ENCODE measurements at places on chromosomes 4 and X. TPM values are rescaled to one million over a fixed set of nuclear protein-coding genes. Genes with fewer than 3 reads are reported as not detected.

- no peak for DNase-seq
Observed at GRCh38 chr4:79177388-79177787, 148.5 kb downstream of the NAA11 start.

- DNase-seq = peak; percentile 98
Observed at GRCh38 chr4:39527296-39528060, at the start of gene UGDH. Gene UGDH (minus strand): TSS chr4:39527439. CDS start chr4:39521512, 5,927 bp downstream.

The CC2D2A gene
- 12.2 TPM for total RNA-seq

The SRPX2 gene
- 39.8 TPM for total RNA-seq

The RTL9 gene
- 0.02 TPM for total RNA-seq

The DMRTC1 gene
- total RNA-seq = not detected

DNA sequence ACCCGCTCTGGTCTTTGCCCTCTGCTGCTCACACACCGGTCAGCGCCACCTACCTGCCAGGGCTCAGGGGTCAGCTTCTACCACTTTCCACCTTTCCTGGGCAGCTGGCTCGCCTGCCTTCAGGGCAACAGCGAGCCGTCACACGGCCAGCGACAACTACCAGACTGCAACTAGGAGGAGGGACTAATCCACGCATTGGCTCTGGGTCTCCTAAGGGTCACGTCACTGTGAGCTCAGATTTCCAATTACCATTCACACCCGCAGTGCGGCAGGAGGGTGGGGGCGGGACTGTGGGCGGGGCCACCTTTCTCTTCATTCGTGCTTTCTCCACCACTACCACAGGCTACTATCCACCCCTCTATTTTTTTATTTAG lies at the start of gene BEX5:
Gene BEX5 (minus strand): TSS at position 172 of the 374 bp plus-strand sequence. CDS start 1,712 bp downstream, outside the sequence.
- peak; percentile 68 for DNase-seq

The BEX3 gene
- 310 TPM for total RNA-seq

GRCh38 chr4:140944199-140944515 lies 188.0 kb upstream of the TBC1D9 start:
- DNase-seq = no peak

- no peak for DNase-seq
Observed at GRCh38 chr4:188688956-188689355, 549.7 kb downstream of the TRIML1 start.

- DNase-seq = no peak
Observed at GRCh38 chrX:146154191-146154590, 336.6 kb downstream of the SLITRK2 start.

GRCh38 chrX:3589474-3589873 lies 124.0 kb downstream of the PRKX start:
- no peak for DNase-seq

- DNase-seq = no peak
Observed at GRCh38 chr4:167003326-167003725, 231.0 kb downstream of the SPOCK3 start.

The MAOB gene
- total RNA-seq = not detected

DNA sequence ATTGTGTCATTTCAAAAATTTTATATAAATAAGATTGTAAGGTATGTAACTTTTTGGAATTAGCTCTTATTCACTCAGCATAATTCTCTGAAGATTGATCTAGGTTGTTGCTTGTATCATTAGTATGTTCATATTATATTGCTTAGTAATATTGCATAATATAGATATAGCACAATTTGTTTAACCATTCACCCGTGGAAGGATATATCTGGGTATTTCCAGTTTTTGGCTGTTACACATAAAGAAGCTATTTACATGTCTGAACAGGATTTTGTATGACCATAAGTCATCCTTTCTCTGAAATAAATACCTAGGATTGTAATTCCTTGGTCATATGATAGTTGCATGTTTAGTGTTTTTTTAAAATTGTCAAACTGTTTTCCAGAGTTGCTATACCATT lies 82.5 kb downstream of the CPEB2 start:
- DNase-seq = no peak

DNA sequence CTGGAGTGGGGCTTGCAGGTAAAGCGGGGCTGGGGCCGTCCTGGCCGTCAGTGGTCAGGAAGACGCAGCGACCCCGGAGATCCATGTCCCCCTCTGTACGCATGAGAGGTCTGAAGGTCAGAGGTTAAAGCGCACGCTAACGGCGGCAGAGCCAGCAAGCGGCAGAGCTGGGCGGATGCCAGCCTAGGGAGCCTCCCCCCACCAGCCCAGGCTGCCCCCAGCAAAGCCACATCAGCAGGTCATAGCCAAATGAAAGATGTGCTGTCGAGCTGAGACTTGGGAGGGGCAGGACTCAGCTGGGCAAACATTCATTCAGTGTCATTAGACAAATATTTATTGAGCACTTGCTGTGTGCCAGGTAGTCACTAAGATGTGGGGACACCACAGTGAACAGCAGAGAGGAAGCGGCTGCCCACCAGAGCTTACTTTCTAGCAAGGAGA lies 593 bp upstream of the JAKMIP1 start:
- DNase-seq = no peak

- no peak for DNase-seq
Observed at GRCh38 chr4:101018836-101019235, 328.5 kb downstream of the PPP3CA start.

- DNase-seq = no peak
Observed at GRCh38 chr4:188031751-188032150, 36.2 kb downstream of the ZFP42 start.

The RASL11B gene
- total RNA-seq = 0.20 TPM

DNA sequence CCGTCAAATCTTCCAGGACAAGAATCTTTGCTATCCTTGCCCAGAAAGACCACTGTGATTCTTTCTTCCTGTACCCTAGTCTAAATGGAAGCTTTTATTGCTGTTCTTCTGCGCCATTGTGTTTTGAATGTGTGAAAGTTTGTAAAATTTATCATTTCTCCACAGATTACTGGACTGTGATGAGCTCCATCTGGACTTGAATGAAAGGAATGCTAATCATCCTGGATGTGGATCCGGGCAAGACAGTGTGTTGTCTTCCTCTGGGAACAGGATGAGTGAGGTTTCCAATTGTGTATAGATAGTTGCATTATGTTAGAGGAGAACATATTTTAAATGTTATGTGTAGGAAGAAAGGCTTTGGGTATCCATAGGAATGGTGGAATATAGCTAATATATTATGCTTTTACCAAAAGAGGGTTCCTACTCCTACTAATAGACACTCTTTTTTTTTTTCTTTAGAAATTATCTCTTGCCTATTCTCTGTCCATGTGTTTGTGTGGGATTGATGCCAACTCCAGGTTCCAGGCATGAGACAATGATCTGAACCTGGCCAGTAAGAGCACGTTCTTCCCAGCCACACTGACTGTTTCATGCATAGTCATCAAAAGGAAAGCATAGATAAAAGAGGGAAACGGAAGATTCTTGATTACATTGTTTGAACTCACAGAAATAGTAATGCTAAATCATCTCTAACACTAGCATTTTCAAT lies 803.6 kb upstream of the ADGRL3 start:
- no peak for DNase-seq

DNA sequence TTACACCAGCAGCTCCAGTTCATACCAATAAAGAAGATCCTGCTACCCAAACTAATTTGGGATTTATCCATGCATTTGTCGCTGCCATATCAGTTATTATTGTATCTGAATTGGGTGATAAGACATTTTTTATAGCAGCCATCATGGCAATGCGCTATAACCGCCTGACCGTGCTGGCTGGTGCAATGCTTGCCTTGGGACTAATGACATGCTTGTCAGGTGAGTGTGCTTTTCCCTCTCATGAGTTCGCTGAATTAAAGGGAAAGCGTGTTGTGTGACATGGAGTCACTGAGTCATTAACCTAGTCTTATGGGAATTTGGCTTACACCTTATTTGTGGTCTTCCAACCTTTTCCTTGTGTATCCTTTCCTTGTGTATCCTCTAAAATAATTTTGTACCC lies 15.9 kb downstream of the TMEM165 start:
- DNase-seq = no peak

The NR0B1 gene
- 90.0 TPM for total RNA-seq

GRCh38 chr4:153026591-153027346 lies 90.6 kb downstream of the FHDC1 start:
- DNase-seq = no peak

DNA sequence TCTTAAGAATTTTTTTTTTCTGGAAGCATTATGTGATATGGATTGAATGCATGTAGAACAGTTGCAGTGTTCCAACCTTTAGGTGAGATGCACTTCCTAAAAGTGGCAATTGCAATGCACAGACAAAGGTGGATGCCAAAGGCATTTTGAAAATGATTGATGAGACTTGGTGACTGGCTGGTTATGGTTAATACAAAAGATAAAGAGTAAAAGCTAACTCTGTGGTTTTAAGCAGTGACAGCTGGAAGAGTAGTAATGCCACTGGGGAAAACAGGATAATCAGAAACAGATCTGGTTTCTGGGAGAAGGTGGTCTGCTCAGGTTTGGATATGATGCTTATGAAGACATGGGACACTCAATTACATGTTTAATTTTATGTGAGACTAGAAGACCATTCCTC lies 345.6 kb downstream of the RPA4 start:
- DNase-seq = no peak

- no peak for DNase-seq
Observed at GRCh38 chr4:33658971-33659370, 2585.3 kb downstream of the ARAP2 start.

The USP17L30 gene
- total RNA-seq = not detected

- no peak for DNase-seq
Observed at GRCh38 chr4:109407027-109407737, 26.4 kb upstream of the SEC24B start.

DNA sequence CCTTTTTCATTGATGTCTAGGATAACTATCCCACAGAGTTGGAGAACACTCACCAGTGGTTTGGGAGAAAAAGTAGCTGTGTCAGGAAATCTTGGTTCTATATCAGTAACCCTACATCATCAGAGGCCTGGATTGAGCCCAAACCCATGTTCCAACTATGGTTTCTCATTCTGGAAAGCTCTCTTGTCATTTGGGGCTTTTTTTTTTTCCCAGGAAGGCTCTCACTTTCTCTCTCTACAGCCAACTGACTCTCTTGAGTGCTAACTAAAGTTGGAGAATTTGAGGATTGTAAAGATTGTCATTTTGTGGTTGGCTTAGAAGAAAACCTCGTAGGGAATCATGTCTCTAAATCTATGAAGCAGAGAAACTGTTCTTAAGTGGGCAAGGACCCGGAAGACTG lies 228.2 kb upstream of the DIPK2B start:
- no peak for DNase-seq

DNA sequence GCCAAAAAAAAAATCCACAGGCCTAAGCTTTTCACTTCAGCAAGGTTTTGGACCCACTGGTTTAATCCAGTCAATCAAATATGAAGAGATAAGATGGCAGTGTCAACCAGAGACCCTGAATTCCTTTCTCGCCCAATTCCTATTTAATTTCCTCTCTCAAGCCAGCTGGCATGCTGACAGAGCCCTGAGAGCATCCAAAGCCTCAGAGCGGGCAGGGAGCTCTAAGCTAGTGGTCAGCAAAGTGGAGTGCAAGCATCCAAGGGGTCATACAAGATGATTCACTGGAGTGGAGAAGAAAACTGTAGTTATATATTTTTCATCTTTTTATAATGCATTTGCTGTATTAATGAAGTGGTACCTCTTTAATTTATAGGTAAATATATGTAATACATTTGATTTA lies 37.8 kb upstream of the PRPS2 start:
- no peak for DNase-seq

- DNase-seq = no peak
Observed at GRCh38 chr4:122293374-122294365, 85.1 kb upstream of the ADAD1 start.

The ADH7 gene
- total RNA-seq = not detected

DNA sequence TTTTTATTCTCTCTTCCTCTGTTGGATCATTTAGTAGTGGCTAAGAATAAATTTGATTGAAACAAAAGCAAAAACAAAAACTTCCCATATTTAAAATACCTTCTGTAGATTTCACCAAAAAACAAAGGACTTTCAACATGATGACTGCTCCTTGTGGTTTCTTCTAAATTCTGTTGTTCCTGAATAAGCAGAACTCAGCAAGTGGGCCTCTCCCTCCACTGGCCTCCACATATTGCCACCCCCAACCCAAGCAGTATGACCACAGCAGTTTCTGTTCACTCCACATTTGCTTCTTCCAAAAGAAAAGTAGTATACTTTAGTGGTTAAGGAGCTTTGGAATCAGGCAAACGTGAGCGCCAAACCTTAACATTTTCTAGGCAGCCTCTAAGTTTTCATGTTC lies 114.7 kb downstream of the COX18 start:
- no peak for DNase-seq

DNA sequence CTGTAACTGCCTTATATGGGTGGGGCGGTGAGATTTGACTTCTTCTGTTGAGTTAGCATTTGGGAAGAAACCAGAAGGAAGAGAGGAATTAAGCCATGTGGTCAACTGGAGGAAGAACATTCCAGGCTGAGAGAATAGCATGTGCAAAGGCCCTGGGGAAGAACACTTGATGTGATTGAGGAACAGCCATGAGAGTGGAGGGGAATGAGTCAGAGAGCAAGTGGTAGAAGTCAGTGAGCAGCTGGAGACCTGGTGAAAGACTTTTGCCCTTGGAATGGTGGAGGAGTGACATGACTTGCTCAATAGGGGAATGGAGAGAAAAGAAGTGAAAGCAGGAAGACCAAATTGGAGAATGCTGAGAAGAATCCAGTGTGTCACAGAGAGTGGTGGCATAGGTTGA lies 327.8 kb upstream of the HAND2 start:
- DNase-seq = no peak

DNA sequence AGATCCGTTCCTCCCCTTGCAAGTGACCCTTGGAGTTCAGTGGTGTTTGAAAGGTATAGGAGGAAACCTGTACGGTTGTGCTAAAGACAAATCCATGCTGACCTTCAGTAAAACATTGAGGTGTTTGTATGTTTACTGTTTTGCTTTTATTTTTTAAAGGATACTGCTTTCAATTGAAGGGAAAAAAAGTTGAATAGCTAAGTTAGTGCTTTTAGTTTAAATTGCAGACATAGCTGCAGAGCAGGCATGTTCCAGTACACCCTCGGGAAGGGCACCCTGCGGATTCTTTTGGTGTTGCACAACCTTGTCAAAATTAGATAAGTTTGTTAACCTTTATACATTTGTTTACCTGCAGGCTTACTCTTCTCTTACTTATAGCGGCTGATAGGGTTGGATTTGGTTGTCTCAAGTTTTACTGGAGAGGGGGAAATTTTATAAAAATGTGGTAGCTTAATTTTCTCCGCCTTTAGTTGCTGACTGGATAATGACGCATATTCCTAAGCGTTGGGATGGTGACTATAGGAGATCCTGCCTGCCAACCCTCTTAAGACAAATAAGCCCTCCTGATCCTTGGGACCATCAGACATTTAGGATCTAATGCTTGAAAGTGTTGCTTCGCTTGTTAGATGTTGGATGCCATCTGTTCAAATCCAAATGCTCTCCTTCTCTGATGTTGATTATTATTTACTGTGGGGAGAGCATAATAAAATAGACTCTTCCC lies 2.0 kb downstream of the RAPGEF2 start:
- no peak for DNase-seq

The LUZP4 gene
- total RNA-seq = not detected

GRCh38 chr4:23855912-23856605 lies 33.8 kb downstream of the PPARGC1A start:
- peak; percentile 26 for DNase-seq

The MAGEE1 gene
- total RNA-seq = 1.4 TPM

Measured in NCI-H460 (cell line).